ENCODE measurements at places on chromosomes 12 and 14.

- DNase-seq: peak; percentile 20
Observed at GRCh38 chr12:46303039-46303666, 34.3 kb upstream of the SLC38A1 start.

DNA sequence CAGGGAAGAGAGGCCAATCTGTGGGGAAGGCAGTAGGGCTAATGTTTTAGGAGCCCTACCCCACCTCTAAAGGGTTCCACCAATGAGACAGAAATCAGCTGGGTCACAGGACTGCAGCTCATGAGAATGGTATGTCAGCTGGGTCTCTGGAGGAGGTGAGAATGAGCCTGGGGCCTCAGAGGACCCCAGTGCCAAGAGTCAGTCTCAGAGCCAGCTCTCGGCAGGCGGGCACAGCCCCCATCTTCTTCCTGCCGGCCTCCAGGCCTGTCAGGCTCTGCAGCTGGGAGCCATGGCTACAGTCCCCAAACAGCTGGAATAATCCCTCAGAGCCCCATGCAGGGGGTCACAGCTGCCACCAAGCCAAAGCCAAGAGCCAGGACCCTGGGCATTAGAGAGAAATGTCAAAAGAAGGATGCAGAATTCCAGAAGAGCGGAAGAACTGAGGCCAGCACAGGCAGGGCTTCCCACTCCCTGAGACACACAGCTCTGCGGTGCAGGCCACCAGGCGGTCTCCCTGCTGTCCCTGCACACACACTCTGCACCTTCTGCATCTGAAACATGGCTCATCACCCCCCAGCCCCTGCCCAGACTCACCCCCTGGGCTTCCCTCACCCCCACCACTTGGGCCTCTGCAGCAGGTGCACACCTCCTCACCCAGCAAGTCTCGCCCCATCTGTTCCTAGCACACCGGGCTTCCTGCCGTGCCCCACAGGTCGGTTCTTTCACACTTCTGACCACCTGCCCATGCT lies 26.0 kb downstream of the ITPK1 start:
- DNase-seq: no peak

GRCh38 chr14:104708606-104709268 lies 15.3 kb upstream of the ADSS1 start:
- DNase-seq: peak; percentile 68

GRCh38 chr12:131927110-131928079 lies 1.7 kb upstream of the PUS1 start:
- DNase-seq: no peak

GRCh38 chr12:21539797-21540196 lies 13.7 kb downstream of the SPX start:
- no peak for DNase-seq

GRCh38 chr14:24171422-24172260 lies at the start of gene REC8:
Gene REC8 (plus strand): TSS chr14:24172080. CDS start chr14:24172553, 473 bp downstream.
- no peak for DNase-seq

GRCh38 chr14:94474581-94475031 lies 1.4 kb downstream of the SERPINA9 start:
- DNase-seq: no peak

GRCh38 chr14:36226164-36226563 lies 49.6 kb upstream of the PTCSC3 start:
- no peak for DNase-seq

- no peak for DNase-seq
Observed at GRCh38 chr14:55126932-55127459, 2.1 kb upstream of the LGALS3 start.

DNA sequence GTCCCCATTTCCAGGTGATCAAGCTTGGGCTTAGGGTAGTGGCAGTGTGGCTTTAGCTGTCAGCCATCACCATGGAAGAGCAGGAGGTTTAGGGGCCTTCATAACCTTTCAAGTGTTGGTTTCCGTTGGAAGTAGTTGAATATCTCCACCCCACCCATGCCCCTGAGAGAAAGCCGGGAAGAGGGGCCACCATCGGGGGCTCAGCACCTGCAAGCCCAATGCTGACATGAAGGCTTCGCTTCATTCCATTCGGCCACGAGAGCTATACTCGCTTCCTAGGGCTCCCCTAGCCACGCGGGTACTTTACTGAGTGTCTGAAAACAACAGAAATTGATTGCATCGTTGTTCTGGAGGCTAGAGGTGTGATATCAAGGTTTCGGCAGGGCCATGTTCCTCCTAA lies 234.8 kb downstream of the ZFP36L1 start:
- no peak for DNase-seq

DNA sequence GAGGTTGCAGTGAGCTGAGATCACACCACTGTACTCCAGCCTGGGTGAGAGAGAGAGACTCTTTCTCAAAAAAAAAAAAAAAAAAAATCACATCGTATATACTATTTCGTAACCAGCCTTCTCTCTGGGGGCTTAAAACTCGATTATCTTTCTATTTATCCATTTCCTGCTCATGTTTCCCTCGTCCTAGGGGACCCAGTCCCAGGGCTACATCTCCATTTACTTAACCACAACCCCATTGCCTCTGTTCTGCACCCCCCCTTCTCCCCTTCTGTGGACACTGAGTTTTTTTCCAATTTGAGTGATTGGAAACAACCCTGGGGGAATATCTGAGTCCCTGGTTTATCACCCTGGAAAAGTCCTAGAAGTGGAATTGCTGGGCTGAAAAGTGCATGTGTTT lies 36.2 kb upstream of the YY1 start:
- no peak for DNase-seq

- peak; percentile 96 for DNase-seq
Observed at GRCh38 chr14:58805605-58806409, 168.0 kb downstream of the DACT1 start.

DNA sequence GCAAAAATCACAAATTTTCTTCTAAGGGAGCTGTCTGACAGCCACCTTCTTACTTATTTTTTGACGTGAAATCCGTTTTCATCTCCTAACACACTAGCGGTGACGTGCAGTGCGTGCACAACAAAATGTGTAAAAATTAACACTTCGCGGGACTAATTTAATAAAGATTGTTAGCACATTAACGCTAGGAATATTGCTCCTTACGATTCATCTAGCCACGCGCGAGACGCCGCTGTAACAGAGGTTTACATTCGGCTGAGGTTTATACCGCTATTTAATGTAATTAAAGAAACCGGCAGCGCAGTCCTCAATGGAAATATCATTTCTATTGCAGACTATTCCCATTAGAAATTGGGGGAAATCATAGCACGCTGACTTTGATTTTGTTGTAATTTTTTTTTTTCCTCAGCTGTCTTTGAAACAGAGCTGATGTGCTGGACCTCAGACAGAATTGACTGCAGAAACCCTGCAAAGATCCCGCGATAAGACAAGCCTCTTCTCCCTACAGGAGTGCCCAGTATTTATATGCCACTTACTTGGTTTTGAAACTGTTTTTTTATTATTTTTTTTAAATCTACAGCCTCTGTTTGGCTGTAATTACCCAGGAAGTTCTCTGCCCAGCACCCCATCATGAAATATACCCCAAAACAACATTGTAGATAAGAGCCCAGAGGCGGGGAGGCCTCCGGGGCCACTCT lies 31.2 kb downstream of the BCL11B start:
- no peak for DNase-seq

DNA sequence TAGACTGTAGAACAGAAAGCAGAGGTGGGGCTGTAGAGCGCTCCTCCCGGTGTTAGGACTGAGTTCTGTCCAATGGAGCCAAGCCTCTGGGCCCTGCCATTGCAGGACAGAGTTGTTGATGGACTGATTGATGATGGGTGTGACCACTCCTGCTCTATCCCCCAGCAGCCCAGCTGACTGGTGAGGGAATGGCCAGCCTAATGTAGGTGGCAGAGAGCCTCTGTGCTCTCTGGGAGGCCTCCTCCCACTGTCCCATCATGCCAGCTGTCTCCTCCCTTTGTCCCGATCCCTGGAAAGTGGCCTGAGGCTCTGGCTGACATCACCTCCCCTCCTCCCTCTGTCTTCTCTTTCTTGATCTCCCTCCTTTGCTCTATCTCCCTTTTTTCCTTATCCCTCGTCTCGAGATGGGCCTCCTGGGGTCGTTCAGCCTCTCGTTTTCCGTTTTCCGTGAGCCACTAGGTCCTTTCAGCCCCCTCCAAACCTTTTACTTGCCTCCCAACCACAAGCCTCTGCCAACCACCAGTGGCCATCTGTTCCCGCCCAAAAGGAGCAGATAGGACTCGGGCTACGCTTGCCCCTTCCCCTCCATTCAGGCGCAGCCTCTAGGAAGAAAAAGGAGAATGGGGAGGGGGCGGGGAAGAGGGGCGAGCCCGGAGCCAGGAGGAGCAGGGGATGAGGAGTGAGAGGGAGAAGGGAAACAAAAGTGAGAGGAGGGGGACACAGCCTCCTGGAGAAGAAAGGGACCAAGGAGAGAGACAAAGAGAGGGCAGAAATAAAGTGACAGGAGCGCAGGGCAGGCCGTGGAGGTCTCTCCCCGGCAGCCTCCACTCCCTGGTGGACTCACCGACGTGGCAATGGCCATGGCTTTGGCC lies 572 bp downstream of the EFS start:
- DNase-seq: no peak

All from NCI-H1436 (cell line).